ENCODE measurements at places on chromosomes 5 and 9. TPM values are rescaled to one million over a fixed set of nuclear protein-coding genes. Genes with fewer than 3 reads are reported as not detected.

Gene LCN9
- total RNA-seq, result not detected

Gene LHX3
- total RNA-seq, result 0.11 TPM

Gene PCA3
- total RNA-seq, result not detected

Gene DND1
- total RNA-seq, result 3.4 TPM

Gene SAPCD2
- total RNA-seq, result 3.5 TPM

Gene PHF24
- 0.09 TPM for total RNA-seq

All from activated naive CD4-positive, alpha-beta T cell treated with anti-CD3 and anti-CD28 coated beads, Interleukin-2, amount 50 U/mL, for 72 hours (primary cell).